ENCODE measurements at places on chromosomes 6 and 20.

- DNase-seq = no peak
Measured at GRCh38 chr6:34465531-34466241, at the start of gene PACSIN1. Gene PACSIN1, plus strand, starts transcription at chr6:34466076. Its CDS starts 60,230 bp downstream, at chr6:34526306.

GRCh38 chr6:157571950-157572349, 191.0 kb downstream of the ZDHHC14 start:
- no peak for DNase-seq

GRCh38 chr6:16238057-16238962, at the start of gene GMPR:
Gene GMPR, plus strand, starts transcription at chr6:16238587. Its CDS starts 107 bp downstream, at chr6:16238694.
- peak; percentile 27 for DNase-seq

- DNase-seq = no peak
Measured at GRCh38 chr6:133594652-133595110, 294.2 kb upstream of the TCF21 start.

- no peak for DNase-seq
Measured at GRCh38 chr6:30102414-30102969, 10.4 kb downstream of the TRIM31 start.

- no peak for DNase-seq
Measured at GRCh38 chr6:51570168-51570921, 517.1 kb downstream of the PKHD1 start.

- DNase-seq = no peak
Measured at GRCh38 chr6:157954150-157955117, 27.2 kb upstream of the SYNJ2 start.

DNA sequence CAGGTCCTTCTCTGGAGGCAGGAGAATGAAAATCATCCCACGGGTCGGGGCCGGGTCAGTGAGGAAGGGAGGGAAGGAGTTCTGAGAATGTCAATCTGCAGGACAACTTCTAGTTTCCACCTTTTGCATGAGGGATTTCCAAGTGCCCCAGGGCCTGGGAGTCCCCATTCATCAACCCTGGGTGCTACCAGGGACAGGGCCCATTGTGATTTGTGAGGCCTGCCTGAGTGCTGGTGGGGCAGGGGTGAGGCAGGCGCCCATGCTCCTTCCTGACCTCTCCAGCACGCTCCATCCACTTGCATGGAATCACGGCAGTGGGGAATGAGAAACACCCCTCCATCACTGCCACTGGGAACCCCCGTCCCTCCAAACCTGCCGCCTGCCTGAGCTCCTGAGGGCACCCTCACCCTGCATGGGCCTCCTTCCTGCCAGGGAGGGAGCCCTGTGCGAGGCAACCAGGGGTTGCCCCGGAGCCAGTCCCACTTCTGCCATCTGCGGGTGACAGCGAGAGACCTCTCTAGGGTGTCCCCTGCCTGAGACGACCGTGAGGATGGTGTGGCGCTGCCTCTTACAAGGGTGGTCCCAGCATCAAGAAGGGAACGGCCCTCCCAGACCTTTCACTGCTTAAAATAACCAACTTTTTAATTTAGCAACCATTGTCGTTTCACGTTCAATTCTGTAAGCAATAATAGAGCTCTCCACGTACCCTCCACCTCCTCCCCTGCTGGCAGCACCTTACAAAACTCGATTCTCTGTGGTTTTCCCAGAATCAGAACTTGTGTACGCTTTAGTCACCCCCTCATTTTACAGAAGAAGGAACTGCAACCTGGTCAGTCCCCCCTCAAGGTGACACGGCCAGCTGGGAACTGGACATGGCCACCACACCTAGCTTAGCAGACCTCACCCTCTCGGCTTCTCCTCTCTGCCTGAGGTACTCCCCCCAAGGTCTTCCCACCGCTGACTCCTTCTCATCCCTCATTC, 28.6 kb downstream of the PMEPA1 start:
- DNase-seq = peak; percentile 24

GRCh38 chr6:27507041-27507956, 34.4 kb upstream of the ZNF184 start:
- no peak for DNase-seq

DNA sequence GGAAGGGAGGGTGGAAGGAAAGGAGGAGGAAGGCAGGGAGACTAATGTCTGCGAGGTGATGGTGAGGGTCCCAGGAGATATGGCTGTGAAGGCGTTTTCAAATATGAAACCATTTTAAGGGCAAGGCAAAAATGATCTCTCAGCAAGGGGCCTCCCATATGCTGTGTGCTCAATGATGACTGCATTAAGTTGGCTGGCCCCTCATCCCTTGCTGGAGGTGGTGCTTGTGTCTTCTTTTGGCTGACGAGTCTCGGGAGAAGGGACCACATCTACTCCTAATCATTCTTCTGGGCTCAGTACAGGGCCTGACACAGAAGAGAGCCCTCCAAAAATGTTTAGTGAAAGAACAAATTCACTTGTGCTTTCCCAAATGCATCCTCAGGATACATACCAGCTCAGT, 23.0 kb upstream of the MRPS18A start:
- no peak for DNase-seq

GRCh38 chr6:162056061-162056460, 671.5 kb downstream of the PRKN start:
- no peak for DNase-seq

GRCh38 chr20:4490606-4491280, 231.0 kb upstream of the PRND start:
- no peak for DNase-seq

DNA sequence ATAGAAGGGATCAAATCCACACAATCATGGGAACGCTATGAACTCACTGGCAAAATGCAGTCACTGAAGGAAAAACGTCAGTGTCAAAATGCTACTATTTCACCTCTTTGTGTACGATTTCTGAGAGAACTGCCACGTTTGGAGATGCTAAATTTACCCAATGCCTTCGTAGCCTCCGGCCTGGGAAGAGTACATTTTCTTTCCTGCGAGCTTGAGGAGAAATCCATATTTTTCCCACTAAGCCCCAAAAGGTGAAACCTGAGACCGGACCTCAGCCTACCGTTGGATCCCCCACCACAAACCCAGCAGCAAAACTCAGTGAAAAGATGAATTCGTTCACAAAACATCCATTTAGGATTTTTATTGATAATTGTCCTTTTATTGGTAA, 131.7 kb downstream of the GPX5 start:
- DNase-seq = peak; percentile 37

DNA sequence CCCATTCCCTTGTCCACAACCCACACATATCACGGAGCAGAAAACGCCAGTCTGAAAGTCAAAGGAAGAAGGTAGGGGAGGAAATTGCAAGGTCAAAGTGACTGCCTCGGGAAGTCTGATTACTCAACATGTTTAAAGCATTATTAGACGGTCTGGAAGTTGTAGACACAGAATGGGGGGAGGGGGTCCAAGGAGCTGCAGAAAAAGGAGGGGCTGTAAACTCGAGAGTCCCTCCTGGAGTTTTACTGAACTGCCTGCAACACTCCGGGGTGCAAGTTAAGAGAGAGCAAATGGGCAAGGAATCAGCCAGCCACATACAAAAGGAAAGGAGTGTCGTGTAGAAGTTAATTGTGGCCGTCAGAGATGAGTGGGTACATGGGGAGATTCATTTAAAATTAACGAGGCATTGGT, 417.7 kb upstream of the JARID2 start:
- DNase-seq = no peak

- no peak for DNase-seq
Measured at GRCh38 chr6:117985916-117986315, 78.9 kb downstream of the SLC35F1 start.

GRCh38 chr6:102798636-102799035, 1405.1 kb downstream of the GRIK2 start:
- DNase-seq = no peak

DNA sequence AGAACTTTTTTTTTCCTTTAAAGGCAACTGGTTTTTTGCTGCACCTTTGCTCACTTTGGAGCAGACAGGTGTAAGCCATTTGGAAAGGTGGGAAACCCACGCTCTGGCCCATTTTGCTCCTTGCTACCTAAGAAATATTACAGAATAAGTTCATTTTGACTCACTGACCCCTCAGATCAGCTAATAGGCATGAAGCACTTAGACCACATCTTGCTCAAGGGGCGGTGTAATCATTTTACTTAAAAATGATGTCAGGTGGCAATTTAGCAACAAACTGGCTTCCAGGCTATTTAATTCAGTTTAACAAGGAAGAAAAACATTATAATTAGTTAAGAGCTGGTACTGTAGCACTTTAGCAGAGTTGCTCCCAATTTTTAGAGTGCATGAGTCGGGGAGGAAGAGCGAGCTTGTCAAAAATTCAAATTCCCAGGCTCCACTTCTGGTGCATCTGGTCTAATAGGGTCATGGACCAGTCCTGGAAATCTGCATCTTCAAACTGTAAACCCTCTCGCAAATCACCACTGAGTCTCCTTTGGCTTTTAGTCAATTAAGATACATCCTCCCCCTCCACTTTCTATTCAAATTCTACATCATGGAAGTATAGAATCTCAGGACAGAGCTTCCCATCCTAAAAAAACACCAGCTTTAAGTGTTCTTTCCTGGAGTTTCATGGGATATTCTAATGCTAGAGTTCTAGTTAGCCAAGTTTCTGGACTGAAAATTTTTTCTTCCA, 38.2 kb downstream of the JAG1 start:
- no peak for DNase-seq

GRCh38 chr20:20897922-20898321, 185.5 kb upstream of the RALGAPA2 start:
- DNase-seq = no peak

DNA sequence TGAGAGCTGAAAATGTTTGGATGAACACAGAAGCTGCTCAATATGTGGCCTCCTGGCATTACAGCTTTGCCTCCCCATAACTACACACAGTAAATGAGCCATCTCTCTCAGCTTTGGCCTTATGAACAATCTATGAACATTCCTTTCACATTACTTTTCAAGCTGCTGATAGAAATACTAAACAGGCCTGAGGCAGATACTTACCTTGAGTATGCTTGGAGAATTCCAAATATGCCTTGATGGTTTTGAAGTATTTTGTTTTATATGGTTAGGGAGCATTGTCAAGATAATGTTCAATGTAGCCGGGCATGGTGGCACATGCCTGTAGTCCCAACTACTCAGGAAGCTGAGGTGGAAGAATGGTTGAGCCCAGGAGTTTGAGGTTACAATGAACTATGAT, 104.5 kb downstream of the CD24 start:
- DNase-seq = no peak

GRCh38 chr20:57122536-57123489, 143.6 kb downstream of the BMP7 start:
- DNase-seq = no peak

DNA sequence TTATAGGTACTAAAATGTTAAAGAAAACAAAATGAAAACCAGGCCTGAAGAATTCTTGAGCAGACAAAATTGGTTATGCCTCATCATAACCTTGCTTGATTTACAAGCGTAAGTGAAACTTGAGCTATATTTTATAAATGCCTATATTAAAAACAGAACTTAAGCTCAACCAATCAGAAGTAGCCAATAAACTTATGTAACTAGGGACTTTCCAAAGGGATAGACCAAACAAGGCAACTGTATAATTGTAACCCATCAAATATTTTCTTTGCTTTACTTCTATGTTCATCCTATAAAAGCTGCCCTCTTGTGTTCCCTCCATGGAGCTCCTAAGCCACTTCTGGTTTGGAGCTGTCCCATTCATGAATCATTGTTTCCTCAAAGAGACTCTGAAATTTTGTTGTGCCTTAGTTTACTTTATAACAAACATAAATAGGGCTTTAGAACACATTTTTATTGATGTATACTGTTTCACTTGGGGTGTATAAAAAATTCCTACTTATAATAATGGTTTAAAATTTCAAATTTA, 101.6 kb upstream of the CARMIL1 start:
- DNase-seq = no peak

GRCh38 chr6:158500016-158500735, 59.7 kb upstream of the TMEM181 start:
- no peak for DNase-seq

GRCh38 chr6:30720738-30721197, 616 bp downstream of the TUBB start:
- DNase-seq = peak; percentile 40

DNA sequence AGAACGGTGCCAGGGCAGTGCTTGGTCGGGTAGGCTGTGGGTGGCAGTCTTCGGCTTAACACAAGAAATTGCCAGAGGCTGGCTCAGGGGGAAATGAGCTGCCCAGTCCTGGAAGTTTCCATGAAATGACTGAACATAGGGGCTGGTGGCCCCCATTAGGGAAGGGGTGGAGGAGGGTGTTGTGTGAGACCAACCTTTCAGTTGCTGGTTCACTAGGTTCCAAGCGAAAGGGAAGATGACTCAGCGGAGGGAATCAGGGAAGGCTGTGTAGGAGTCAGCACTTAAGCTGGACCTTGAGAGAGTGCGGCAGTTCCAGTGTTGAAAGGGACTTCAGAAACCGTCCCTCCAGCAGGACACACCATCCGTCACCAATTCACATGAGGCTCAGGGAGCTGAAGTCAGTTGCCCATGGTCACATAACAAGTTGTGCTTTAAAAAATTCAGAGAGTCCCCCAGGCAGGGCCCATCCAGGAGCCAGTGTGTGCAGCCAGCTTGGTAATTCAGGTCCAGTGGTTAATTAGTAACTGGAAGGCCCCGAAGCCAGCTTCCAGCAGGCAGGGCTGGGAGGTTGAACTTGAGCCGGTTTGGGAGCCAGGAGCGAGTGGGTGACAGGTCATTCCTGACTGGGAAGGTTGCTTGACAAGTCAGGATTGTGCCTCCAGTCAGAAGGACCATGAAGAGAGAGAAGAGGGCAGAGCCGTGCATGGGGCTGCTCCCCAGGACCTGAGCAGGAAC, at the start of gene SGK2:
Gene SGK2 (plus strand): TSS at position 616 of the 735 bp plus-strand sequence. CDS start 7,469 bp downstream, outside the sequence.
- no peak for DNase-seq
